ENCODE measurements at places on chromosomes 5 and 9.
A peak's percentile ranks its signal among the peaks of the same experiment; 100 is the strongest.

- DNase-seq = no peak
Observed at GRCh38 chr9:15249981-15250380, 57.0 kb downstream of the TTC39B start.

GRCh38 chr5:179281694-179282093 lies 63.6 kb downstream of the ADAMTS2 start:
- no peak for DNase-seq

GRCh38 chr5:15463231-15463980 lies 36.6 kb upstream of the FBXL7 start:
- no peak for DNase-seq

GRCh38 chr5:32138839-32139493 lies 35.2 kb downstream of the GOLPH3 start:
- no peak for DNase-seq

GRCh38 chr9:133124907-133125275 lies 3.9 kb upstream of the RALGDS start:
- DNase-seq = no peak

GRCh38 chr9:84163052-84163650 lies 177.4 kb downstream of the SLC28A3 start:
- DNase-seq = no peak

DNA sequence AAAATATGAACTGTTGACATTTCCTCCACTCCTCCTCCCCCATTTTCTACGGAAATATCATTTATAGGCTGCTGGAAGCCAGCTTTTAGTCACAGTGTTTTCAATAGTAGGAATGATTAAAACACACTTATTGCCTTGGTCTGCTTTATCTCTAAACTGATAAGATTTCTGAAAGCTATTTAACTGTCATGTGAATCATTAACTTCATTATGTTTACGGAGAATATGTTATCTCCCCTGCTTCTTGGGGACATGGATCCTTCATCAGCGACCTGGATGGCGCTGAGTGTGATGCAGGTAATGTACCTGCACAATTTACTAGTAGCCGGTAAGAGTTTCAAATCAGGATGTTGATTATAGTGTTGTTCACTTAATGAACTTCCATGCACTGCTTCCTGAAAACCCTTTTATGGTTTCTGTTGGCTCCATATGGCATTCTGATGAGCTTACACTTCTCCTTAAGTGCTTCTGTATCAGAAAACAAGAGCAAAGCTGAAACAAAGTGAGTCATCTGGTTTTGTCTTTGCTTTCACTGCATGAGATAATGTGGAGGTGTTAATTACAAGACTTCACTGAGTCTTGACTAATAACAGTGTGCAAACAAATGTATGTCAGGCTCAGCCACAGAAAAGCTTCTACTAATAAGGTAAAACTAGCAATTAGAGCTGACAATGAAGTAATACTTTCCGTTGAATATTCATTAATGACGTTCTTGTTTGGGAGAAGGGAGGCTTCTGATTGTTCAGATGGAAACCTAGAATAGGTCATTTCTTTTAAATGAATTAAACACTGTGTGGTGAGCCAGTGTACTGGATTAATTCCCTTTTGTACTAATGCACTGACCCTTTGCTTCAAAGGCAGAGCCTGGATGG lies 162.4 kb upstream of the ZNF608 start:
- DNase-seq = no peak

GRCh38 chr5:158695595-158696330 lies 404.0 kb downstream of the EBF1 start:
- peak; percentile 48 for DNase-seq

DNA sequence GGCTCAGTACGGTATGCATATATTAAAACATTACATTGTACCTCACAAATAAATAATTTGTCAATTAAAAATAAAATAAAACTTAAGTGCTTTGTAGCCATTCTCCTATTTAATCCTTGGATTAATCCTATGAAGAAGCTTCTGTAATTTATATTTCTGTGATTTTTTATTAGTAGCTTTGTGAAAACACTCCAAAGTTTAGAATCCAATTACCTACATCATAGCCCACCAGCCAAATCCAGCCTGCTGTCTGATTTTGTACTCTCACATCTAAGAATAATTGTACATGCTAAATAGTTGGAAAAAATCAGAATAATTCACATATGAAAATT lies 10.4 kb downstream of the MED7 start:
- no peak for DNase-seq

DNA sequence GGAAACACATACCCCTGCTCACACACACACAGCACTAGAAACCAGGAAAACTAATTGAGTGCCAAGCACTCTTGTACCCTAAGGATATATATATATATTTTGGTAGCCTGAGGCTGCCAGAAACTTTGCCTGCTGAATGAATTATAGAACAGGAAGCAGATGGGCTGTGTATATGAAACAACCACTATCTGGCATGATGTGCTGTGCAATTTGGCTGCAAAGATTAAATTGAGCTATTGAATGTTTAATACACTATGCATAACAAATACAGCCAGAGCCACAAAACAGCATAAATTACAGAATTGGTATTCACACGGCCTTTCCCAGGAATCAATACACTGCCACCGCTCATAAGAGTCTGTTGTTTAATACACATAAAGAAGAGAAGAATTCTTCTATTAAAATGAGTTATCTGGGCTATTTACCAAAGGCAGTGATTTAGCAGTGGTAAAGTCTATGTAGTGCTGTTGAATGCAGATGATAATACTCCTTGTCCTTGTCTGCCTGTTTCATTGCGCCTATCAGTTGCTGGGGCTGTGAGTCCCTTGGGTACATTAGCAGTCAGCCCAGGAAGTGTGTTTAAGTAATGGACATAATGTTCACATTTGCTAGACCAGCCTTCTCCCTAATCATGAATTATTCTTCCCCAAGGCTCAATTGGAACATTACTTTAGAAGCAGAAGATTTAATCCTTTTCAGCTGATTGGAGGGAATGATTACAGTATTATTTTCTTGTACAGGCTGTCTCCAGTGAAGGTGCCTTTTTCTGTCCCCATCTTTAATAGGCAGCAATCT lies 294.3 kb downstream of the TLE1 start:
- no peak for DNase-seq

GRCh38 chr9:32644698-32645097 lies 9.2 kb upstream of the TAF1L start:
- DNase-seq = no peak

GRCh38 chr9:4027606-4028005 lies 272.3 kb downstream of the GLIS3 start:
- no peak for DNase-seq

DNA sequence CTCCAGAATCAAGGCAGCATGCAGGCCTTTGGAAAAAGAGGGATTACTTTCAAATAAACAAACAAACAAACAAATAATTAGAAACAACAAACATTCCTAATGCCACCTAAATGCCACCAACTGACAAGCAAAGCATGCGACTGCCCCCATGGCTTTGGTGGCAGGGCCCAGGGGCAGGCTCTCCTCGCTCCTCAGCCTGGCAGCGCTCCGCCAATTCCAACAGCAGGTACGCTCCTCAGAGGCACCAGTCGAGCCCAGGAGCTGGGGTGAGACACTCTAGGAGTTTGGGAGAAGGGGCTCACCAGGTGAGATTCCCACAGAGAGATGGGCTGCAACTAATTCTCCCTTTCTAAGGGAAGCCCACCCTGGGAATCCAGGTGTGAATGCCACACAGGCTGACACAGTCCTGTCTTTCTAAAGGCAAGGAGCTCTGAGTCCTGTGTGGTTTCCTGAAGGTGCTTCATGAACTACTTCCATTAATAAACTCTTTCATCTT lies 27.8 kb downstream of the CSF2 start:
- DNase-seq = no peak

DNA sequence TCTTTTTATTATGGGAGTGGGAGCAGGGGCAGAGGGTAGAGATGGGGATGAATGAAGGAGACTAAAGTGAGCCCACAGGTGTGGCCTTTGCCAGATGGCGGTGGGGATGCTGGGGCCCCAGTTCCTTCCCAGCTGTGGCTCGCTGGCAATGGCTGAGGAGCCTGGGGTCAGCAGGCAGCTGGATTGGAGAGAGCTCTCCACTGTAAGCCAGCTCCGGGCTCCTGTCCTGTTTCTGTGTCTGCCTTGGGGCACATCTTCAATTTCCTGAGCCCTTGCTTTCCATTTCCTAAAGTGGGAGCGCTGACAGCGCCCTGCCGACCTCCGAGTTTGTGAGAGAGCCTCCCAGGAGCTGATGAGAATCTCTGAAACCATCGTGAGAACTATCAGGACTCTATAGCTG lies 75.6 kb upstream of the SPRY4 start:
- no peak for DNase-seq

GRCh38 chr5:148005788-148006520 lies 57.8 kb upstream of the SPINK5 start:
- DNase-seq = no peak

DNA sequence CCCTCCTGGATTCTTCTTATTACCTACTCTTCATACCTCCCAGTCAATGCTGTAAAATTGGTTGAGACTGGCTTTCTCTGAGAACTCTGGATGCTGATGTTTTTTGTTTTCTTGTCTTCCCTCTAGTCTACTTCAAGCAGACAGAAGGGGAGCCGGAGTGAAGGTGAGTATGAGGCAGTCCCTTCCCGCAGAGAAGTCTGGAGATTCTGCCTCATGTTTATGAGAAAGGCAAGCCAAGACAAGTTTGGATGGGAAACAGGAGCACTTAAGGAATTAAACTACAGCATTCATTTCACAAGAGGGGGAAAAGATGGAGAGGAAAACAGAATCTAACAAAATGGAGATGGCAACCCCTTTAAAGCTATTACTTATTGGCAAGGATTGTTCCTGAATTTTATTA lies 246.1 kb downstream of the TRIM32 start:
- no peak for DNase-seq

DNA sequence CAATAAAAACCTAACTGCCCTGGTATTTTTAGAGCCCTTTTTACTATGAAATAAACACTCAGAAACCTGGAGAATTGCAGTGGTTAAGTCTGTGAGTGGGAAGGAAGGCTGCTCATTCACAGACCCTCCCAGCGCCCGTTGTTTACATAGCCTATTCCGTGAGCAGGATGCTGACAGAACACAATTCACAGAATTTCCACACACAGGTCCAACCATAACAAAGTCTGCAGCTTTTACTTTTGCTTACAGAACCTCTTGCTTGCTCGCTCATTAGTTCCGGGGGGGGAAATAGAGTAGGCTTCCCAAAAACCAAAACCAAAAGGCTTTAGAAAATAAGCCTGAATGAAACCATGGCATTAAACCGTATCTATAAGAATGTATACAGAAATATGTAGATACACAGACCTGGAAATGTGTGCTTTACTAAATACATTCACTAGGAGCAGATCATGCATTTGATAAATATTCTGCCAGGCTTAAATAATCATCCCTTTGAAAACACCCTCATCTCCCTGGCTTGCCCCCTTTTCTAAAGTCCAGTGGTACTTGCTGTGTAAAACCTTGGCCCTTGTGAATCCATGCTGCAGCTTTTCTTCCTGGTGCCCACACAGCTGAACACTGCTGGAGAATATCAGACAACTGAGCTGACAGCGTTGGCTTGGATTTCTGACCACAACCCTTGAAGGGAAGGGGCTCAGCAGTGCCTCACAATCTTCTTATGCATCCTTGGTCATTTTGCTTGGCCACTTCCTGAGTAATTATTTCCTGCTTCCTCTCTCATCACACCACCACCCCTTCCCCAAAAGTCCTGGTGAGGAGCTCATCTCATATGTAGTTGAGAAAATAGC lies 128.0 kb downstream of the FANCC start:
- DNase-seq = no peak

- DNase-seq = no peak
Observed at GRCh38 chr9:82020331-82020730, 31.8 kb downstream of the SPATA31D1 start.

- no peak for DNase-seq
Observed at GRCh38 chr9:97747201-97747965, 50.2 kb upstream of the XPA start.

DNA sequence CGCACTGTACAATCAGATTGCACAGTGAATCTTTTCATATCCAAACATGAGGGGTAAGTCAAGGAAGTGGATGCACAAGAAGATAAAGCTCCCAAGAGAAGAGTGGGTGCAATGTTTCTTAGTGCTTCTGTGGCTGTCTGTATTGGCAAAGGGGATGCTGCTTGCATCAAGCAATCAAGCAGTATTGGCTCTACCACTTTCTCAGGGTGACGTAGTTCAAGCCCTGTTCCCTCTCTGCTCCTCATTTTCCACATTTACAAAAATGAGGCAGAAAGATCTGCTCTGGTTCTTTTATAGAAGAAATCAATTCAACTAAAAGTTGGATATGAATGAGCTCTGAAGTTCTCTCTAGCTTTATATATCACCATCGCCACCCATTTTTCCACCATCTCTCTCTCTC lies 2.3 kb downstream of the TNFSF8 start:
- no peak for DNase-seq

DNA sequence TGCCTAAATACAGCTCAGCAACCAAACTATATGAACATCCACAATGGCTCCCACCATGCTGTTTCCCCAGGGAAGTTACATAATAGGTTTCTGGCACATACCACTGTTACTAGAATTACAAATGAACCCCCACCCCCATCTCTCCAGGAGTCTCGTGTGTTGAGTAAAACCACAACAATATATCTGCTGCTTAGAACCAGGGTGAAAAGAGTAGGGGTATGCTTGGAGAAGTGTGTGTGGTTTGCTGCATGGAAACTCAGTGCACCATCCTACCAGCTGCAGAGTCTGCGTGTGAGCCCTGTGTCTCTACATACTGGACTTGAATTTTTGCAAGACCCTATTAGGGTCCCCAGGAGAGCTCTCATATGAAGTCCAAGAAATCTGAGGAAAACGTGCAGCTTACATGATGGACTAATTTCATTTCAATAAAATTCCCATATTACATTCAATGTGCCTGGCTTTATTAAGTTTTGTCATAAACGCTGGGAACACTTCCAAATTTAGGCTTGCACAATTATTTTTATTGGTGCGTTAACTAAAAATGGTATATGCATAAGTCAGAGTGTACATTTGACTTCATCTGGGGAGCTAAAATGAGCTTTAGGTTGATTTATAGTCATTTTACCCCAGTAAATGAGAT lies 104.5 kb upstream of the NFIB start:
- no peak for DNase-seq
